ENCODE measurements at places on chromosomes 5 and 9.

DNA sequence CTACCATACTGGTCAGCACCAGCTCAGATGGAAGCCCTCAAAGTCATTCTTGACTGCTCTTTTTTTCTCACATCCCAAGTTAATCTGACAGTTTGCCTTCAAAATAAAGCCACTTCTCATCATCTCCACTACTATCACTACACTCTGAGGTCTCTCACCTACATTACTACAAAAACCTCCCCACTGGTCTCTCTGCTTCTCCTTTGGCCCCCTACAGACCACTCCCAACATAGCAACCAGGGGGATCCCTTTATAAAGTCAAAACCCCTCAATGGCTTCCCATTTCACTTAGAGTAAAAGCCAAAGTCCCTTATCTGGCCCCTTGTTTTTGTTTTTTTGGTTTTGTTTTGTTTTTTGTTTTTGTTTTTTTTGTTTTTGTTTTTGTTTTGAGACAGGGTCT lies 4.6 kb downstream of the ARAP3 start:
- no peak for DNase-seq

DNA sequence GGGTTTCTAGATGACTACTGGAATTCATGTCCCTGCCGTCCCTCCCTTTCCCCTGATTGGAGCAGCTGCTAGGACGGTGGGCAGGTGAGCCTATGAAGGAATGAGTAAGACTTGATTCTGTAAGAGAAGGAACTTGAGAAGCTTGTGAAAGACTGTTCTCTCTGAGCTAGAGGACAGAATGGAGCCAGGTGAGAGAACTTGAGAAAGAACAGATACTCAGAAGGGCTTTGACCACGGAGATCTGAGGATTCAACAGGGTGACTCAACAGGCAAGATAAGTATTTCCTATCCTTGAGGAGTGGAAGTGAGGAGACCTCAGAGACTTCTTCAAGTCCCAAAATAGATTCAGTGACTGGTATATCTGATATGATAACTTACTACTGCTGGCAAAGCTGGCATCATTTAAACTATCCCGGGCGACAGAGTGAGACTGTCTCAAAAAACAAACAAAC lies 41.9 kb downstream of the HSDL2 start:
- DNase-seq: no peak

DNA sequence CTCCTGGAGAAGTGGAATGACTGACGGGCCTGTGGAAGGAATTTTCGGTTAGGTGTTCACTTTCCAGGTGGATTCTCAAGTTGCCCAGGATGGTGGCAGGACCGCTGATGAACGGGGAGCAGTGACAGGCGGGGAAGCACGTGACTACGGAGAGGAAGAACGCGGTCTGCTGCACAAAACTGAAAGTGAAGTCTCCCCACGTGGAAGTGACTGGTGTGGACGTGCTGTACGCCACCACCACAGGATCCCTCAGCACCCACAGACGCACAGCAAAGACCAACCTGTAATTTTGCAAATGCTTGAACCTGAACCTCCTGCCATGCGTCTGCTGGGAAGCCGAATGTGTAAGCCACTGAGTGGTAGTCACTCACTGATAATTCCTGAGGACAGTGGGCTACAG lies 51.4 kb downstream of the RNF130 start:
- no peak for DNase-seq

- DNase-seq: no peak
Observed at GRCh38 chr9:8268216-8268878, 468.8 kb upstream of the DMAC1 start.

- no peak for DNase-seq
Observed at GRCh38 chr9:107782381-107782780, 292.8 kb upstream of the KLF4 start.
